ENCODE measurements at places on chromosomes 5 and 9.
A peak's percentile ranks its signal among the peaks of the same experiment; 100 is the strongest.

GRCh38 chr5:462051-462481 lies 19.1 kb downstream of the EXOC3 start:
- peak; percentile 26 for DNase-seq

- DNase-seq = no peak
Measured at GRCh38 chr9:94779693-94780290, 53.3 kb downstream of the AOPEP start.

GRCh38 chr5:140216478-140217074 lies 41.6 kb downstream of the CYSTM1 start:
- DNase-seq = no peak

- DNase-seq = no peak
Measured at GRCh38 chr5:84301535-84301934, 83.1 kb downstream of the EDIL3 start.

DNA sequence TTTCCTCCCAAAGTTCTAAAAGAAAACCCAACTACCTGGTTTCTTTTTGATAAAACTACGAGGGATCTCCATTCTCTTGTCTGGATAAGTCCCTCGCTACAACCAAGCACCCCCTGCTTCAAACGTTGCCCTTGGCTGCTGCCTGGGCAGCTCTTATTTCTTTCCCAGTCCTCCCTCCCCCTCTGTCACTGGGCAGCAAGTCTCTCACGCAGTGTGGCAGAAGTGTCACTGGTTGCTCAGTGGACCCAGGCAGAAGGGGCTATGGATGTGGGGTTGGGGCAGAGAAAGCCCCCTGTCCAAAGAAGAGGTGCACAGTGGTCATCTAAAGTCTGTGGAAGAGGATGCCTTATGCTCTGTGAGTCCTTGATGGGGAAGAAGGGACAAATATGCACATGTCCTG lies 7.2 kb upstream of the SMIM32 start:
- no peak for DNase-seq

DNA sequence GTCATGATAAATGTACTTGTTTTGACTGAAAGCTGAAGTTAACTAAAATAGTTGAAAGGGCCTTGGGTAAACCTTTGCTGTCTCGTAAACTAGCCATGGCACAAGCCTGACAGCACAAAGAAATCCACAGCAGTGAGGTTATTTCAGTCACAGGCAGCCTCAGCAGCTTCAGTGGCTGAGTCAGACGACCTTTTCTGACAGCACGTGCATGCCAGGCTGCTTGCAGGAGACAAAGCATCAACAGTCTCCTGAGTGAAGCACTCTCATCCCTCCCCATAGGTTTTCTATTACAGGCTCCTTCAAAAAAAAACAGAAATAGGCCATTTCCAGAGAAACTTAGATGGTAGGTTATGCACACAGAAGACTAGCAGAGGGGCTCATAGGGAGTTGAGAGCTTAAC lies 34.6 kb downstream of the OXCT1 start:
- DNase-seq = peak; percentile 62

- DNase-seq = no peak
Measured at GRCh38 chr5:112971276-112971675, 5.3 kb upstream of the DCP2 start.

DNA sequence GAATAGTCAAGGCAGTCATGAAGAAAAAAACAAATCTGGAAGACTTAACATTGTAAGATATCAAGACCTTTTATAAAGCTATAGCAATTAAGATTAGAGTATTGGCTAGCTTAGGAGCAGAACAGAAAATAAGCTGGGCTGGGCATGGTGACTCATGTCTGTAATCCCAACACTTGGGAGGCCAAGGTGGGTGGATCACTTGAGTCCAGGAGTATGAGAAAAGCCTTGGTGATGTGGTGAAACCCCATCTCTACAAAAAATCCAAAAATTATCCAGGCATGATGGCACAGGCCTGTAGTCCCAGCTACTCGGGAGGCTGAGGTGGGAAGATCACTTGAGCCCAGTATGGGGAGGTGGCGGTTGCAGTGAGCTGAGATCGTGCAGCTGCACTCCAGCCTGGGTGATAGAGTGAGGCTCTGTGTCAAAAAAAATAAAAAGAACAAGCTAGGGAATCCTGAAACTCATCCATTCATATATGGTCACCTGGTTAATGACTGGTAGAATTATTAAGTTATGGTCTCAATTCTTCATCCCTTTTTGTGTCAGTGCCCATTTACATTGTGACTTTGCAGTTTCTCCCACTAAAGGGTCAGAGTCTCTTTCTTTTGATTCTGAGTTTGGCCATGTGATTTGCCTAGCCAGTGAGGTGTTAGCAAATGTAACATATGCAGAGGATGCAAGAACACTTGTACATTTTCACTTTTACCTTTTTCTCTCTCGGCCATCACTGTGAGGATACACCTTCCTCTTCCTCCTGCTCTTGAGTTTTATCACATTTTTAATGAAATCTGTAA lies 144.6 kb upstream of the SGCD start:
- DNase-seq = no peak

- DNase-seq = no peak
Measured at GRCh38 chr5:38291355-38291754, 33.0 kb downstream of the EGFLAM start.

GRCh38 chr5:56964173-56964572 lies 12.2 kb upstream of the MIER3 start:
- no peak for DNase-seq

All from Right ventricle myocardium superior (tissue), 1 donor.